ENCODE measurements at places on chromosomes 6 and 20.
A peak's percentile ranks its signal among the peaks of the same experiment; 100 is the strongest.

GRCh38 chr6:3427687-3428085 lies 29.2 kb downstream of the SLC22A23 start:
- no peak for DNase-seq

GRCh38 chr6:18219591-18219990 lies 44.7 kb downstream of the DEK start:
- no peak for DNase-seq

DNA sequence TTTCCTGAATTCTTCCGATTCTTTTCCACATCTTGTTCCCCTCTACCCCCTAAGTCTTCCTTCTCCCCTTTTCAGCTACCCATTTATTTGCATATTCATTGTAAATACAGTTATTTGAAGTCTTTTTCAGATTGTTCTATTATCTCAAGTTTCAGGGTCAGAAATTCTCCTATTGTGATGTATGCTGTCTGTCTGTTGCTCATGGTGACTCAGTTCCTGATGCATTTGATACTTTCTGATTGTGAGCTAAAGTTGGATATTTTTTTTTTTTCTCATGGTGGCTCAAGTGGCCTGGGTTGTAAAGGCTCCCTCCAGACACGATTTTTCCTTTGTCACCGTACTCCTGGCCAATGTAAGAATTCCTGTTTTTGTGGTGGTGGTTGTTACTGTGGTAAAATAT lies 4.9 kb upstream of the PI16 start:
- DNase-seq, result no peak

DNA sequence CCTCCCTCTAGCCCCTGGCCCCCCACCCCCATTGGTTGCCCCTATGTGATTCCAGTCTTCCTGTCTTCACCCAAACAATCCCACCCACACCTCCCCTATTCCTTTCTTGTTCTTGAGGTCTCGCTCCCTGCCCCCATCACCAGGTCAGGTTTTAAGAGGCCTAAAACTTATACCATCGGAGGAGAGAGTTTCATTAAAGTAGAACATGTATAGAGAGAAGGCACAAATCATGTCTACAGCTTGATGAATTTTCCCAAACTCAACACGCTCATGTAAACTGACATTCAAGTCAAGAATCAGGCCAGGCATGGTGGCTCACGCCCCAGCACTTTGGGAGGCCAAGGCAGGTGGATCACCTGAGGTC lies 44.5 kb downstream of the TGM2 start:
- no peak for DNase-seq

DNA sequence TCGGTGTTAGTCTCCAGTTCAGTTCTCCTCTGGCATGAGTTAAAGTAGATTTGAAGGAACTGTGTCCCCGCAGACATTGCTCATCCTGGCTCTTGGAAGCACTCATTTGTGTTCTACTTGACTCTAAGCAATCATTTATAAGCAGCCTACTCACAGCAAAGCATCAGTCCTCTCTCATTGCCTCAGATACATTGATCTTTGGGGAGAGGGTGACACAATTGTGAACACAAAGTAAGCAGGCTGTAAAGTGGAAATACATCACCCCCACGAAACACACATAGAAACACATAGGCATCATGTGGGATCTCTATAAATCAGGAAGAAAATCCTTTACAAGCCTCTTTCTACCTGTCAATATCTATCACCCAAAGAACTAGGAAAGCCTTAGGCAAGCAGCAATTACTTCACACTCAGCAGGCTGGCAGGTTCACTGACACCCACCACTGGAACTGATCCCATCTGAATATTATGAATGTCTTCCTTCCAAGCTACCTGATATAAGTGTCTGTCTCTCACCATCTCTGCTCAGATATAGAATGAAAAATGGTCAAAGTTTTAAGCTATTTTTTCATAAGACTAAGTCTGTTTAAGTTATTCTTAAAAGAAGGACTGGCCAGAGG lies 675.8 kb downstream of the HACE1 start:
- no peak for DNase-seq

- no peak for DNase-seq
Observed at GRCh38 chr20:17061715-17062114, 165.1 kb upstream of the PCSK2 start.

DNA sequence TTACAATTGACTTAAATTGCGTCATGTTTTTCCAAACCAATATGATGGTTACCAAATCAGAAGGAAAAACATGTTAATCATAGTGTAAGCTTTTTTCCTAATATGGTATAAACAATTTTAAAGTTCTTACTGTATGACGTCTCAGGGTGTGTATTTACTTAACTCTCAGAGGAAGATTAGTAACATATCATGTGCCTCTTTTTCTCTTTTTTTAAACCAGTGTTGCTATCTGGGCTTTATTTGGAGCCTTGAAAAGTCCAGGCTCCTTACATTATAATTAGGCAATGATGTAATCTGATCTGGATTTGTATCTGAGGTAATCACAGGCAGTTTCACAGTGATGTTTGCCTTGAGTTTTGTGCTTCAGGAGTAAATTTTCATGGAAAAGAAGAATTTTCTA lies 20.4 kb upstream of the RAB23 start:
- peak; percentile 95 for DNase-seq

DNA sequence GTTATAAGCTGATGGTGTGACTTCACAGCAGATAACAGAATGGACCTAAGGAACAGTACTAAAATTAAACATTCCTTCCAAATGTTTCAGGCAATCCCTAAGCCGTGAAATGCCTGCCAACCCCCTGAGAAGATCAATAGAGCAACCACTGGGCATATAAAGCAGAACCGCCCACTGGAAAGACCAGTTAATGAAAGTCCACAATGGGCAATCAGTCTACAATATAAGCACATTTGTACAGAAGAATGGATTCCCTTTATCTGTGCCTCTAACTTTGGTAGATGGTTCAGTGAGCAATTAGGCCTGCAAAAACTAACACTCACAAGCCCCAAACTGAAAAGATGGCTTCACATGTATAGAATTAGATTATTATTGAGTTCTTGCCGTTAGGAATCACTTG lies 286.6 kb downstream of the UBE3D start:
- no peak for DNase-seq

GRCh38 chr6:142756215-142756630 lies 188.8 kb downstream of the HIVEP2 start:
- DNase-seq, result peak; percentile 64
